ENCODE measurements at places on chromosomes 2 and 18.
A peak's percentile ranks its signal among the peaks of the same experiment; 100 is the strongest.

DNA sequence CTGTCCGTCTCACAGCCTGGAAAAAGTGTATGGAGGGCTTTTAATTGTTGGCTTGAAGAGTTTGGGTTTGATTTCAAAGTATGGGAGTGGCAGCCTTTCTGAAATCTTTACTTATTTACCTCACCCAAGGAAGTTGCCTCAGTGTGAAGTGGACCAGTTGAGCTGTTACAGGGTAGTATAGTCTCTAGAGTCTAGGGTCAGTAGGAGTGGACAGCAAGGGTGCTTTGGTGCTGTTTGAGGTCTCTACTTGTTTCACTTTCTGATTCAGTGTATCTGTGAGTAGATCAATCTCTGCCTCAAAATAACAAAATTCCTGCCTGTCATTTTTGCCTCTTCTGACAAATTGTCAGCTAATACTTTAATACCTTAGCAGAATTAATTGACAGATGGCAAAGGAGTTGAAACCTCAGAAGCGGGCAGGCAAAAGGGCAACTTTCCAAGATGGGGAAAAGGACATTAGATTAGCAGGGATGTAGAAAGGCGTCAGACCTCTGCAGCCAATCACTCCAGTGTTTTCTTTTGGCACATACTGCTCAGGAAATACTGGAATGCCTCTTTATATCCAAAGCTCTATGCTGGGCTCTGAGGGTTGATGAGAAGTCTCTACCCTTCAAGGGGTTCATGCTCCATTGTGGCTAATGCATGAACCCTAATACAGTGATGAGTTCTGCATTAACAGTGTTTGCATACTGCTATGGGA is 5.9 kb downstream of the RIOK3 start:
- DNase-seq, result no peak

GRCh38 chr2:216160786-216161185 is 51.6 kb downstream of the XRCC5 start:
- DNase-seq, result no peak

- no peak for DNase-seq
Observed at GRCh38 chr2:43898838-43899346, 60.1 kb downstream of the ABCG8 start.

GRCh38 chr2:175887776-175888175 is 114.3 kb downstream of the LNPK start:
- peak; percentile 14 for DNase-seq

DNA sequence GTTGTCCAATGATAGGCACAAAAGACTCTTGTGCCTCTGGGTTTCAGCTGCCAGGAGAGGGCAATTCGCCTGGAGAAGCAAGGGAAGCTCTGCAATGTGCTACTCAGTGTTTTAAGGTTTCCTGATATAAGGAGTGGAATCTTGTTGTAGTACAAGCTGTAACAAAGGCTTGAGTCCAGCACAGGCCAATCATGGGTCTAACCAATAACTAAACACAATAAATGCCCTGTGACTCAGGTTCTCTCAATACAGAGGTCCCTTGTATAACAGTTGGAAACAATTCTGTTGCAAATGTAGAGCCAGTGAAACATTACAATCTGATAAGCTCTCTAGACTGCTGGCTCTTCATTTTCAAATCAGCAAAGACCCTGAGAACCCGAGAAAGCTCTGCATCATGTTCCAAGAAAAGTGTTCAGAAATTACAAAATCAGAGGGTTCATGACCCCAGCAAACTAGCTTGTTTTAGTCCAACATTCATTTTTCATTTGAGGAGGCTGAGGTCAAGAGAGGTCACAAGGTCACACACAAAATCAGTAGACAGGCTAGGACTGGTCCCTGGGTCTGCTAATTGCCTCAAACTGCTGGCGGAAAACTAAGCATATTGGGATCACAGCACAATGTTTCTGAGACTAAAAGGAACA is 59.0 kb upstream of the DNMT3A start:
- peak; percentile 36 for DNase-seq

GRCh38 chr2:73205611-73206010 is 3.2 kb downstream of the NOTO start:
- DNase-seq, result no peak

- no peak for DNase-seq
Observed at GRCh38 chr2:224145751-224146355, 106.8 kb upstream of the SERPINE2 start.

GRCh38 chr18:22831441-22831904 is 101.7 kb upstream of the RBBP8 start:
- no peak for DNase-seq

GRCh38 chr2:47065771-47066380 is 89.2 kb downstream of the STPG4 start:
- DNase-seq, result no peak

DNA sequence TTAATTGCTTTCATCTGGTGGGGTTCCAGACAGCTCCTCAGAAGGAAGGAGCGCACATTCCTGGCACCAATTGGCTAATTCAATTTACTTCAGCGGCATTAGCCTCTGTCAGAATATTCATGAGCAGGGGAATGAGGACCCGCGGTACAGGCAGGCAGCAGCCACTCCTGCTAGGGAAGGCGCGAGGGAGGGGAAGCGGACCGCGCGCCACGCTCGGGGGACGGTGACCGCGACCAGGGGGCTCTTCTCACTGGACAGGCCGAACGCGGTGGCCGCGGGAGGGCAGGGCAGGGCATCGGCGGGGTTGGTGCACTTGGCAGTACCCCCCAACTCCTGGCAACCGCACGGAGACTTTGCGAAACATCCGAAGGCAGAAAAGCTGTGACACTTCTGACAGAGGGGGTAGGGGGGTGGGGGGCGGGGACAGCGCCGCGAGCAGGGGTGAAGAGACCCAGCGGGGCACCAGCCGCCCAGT is at the start of gene CDH20:
Gene CDH20, plus strand, starts transcription at position 160 of the 475 bp plus-strand sequence.
- peak; percentile 41 for DNase-seq

GRCh38 chr2:219334076-219334475 is 1.5 kb upstream of the RESP18 start:
- DNase-seq, result no peak

DNA sequence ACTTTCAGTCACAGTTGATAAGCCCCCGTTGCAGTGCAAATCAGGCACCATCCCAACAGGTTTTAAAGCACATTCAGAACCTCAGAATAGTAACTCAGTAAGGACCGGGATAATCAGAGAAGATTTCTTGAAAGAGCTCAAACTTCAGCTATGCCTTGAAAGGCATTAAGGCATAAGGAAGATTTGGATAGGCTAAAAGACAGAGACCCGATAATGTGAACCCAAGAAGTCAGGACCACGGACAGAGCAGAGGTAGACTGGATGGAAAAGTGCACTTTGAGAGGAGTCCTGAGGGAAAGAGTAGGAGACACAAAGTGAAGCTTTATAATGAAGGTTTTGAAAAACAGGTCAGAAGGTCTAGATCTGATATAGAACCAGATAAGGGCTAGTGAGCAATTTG is 36.9 kb upstream of the KLF7 start:
- DNase-seq, result no peak

- no peak for DNase-seq
Observed at GRCh38 chr2:230356084-230356483, 29.1 kb downstream of the SP140L start.

- DNase-seq, result no peak
Observed at GRCh38 chr2:64601034-64601754, 52.5 kb downstream of the SERTAD2 start.

- DNase-seq, result no peak
Observed at GRCh38 chr2:228083131-228083530, 98.4 kb downstream of the SPHKAP start.

DNA sequence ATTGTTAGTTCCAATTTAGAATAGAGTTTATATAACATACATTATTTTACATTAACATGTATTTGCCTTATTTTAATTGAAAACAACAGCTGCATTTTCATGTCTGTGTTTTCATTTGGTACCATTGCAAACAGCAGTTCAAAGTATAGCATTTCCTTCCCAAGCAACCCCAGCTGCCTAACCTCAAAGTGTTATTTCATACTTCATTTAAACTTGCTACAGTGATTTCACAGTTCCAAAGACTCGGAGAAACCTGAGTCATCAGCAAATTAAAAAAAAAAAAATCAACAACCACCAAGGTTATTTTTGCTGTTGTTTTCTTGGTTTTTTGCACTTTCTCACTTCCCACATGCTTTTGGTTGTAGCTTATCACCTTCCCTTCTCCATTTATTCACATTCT is 236.5 kb upstream of the SPHKAP start:
- DNase-seq, result no peak

DNA sequence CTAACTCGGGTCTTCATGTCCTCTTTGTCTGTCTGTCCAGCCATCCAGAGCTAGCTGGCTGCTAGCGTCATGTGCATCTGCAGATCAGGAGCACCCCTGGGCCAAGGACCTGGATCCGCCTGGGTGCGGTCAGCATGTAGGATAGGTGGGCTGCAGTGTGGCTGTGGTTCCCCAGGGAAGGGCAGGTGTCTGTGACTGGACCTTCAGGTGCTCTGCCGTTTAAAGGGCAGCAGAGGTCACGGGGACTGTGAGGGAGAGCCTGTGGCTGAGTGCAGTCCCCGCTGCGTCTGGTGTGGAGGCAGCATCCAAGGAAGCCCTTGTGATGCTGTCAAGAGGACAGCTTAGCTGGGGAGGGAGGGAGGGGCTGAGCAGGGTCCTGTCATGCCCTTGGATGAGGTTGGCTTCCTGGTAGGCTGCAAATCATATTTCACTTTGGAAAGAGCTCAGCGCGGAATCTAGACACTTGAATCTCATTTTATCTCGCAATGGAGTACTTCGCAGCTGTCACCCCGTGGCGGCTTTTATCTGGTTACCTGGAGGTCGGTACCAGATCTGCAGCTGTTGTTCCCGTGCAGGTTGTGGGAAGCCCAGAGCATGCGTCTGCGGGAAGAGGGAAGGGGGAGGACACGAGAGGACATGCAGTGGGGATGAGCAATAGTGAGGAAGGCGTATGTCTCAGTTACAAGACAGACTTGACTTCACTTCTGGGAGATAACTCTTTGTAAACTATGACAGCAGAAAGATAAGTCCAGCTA is 5.9 kb upstream of the RALB start:
- peak; percentile 85 for DNase-seq

DNA sequence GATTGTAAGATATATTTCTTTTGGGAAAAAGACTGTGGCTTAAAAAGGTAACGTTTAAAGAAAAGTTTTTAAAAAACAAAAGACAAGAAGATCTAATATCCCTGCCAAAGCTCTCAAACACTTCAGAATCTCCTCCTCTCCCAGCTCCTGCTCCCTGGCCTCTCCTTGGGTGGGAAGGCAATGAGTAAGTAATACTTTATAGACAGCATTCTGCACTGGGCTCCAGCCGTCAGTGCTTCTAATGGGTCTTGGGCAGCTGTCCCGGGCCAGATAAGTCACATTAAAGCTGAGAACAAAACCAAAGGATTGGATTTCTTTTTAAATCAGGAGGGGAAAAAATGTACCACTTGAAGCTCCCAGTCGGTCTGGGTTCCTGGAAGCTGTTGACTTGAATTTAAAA is 133.7 kb downstream of the ALPK2 start:
- DNase-seq, result no peak

DNA sequence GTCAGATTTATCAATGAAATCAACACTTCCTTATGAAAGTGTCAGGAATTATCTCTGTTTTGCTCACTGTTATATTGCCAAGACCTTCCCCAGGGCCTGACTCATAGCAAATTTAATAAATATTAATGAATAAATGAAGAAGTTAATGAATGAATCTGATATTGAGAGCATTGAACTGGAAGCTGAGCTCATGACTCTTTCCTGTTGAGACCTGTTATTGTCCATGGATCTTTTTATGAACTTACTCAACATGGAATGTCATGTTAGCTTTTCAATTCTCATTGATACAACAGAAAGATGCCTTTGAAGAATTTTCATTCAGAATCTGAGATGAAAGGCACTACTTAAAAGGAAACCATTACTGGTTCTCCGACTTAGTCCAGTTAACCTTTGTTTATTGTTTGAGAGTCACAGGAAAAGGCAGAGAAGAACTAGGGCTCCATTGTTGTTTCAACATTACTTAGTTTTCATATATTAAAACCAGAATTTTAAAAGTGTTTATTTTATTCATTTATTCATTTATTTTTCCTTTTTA is 90.4 kb upstream of the UNC80 start:
- no peak for DNase-seq

DNA sequence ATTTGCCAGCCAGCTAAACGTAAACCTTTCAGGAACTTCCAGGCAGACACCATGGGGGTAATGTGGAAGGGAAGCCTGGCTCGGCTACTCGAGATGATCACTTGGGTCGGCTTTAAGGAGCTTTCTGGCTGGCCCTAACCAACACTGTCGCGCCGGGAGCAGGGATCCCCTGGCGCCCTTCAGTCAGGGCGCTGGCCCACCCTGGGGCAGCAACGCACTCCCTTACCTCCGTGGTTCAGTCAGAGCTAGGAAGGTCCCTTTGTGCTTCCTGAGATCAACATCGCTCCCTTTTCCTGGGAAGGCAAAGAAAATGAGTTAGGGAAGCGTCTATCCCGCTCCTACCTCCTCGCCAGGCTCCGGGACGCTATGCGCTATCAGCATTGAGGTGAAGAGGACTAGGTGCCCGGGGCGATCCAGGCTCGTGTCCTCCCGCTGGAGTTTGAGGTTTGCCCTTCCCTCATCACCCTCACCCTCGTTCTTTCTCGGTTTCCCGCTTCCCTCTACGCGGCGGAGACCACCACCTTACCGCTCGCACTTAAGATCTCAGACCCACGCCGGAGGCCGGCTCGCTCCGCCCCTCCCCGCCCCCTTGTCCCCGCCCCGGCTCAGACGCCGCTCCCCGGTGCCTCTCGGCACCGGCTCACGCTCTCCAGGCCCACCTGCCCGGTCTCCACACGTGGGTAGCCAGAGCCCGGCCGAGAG is 449 bp upstream of the ATRAID start:
- DNase-seq, result no peak

- DNase-seq, result no peak
Observed at GRCh38 chr2:19362094-19362754, 3.8 kb upstream of the OSR1 start.

DNA sequence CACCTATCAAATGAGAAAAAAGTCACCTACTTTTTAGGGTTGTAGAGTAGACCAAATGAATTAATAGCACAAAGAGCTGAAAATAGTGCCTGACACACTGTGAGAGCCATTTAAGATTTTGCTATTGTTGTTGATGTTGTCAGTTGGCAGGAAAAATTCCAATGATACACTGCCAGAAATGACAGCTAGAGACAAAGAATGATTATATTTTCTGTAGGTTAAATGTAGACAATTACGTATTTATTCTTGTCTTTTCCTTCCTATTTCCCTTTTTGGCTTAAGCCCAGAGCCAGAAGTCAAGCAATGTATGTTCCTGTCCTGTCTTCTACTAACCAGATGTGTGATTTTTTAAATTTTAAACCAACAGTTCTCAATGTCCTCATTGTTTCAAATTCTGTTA is 17.2 kb downstream of the NRXN1 start:
- no peak for DNase-seq

DNA sequence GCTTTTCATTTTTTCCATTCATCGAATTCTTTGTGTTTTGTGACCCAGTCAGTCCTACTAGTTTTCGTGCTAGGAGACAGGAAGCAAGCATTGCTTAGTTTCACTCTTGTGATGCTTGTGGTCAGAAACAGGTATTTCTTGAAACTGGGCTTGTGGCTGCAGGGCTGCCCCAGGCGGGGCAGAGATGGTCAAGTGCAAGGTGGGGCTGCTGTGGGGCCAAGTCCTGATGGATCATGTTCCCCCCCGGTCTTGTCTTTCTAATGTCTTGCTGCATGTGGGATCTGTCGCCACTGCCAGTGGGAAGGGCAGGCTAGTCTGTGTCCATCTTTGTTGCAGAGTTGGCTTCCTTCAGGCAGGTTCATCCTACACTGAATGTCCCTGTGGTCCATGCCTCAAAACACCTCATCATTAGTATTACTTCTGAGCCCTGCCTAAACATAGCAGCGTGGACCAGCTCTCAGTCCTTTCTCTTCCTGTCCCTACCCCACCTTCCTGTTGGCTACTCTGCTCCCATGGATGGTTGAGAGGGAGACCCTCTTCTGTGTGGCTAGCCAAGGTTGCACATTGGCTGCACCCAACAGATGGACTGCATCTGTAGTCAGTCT is 38.7 kb downstream of the INPP4A start:
- no peak for DNase-seq

- DNase-seq, result no peak
Observed at GRCh38 chr2:182767578-182767977, 51.5 kb downstream of the DNAJC10 start.

Measured in NCI-H1417 (cell line).